ENCODE measurements at places on chromosomes 6 and 20. TPM values are rescaled to one million over a fixed set of nuclear protein-coding genes. Genes with fewer than 3 reads are reported as not detected.

IP6K3 gene
- total RNA-seq, result 0.15 TPM

- no peak for DNase-seq
Measured at GRCh38 chr6:170184316-170184715, 106.6 kb downstream of the DLL1 start.

GRCh38 chr6:56620229-56620868, 22.3 kb downstream of the DST start:
- DNase-seq, result no peak

- DNase-seq, result peak; percentile 9
Measured at GRCh38 chr20:32440758-32441078, 82.6 kb downstream of the ASXL1 start.

DNA sequence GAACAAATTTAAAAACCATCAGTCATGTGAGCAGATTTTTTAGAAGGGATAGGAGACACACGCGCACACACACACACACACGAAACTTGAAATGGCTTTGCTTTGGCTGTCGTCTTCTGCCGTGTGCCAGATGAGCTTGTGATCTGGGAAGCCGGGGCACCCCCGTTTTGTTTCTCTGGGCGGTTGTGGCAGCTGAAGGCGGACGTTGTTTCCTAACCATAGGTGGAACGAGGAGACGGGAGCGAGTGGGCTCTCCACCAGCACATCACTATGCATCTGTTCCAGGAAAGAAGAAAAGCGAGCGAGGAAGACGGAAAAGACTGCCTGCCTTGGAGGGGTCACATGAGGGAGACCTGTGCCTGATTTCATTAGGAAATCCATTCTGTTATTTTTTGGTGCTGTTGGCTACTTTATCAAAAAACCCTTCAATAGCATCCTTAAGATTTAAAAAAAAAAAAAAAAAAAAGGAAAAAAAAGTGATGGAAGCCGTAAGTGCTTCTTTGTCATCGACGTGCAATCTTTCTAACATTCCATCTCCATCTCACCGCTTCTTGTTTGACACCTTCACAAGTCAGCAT, 142.1 kb downstream of the DTNBP1 start:
- peak; percentile 15 for DNase-seq

GRCh38 chr20:9021699-9022098, 47.2 kb upstream of the PLCB4 start:
- DNase-seq, result no peak

MCHR2 gene
- not detected for total RNA-seq

- no peak for DNase-seq
Measured at GRCh38 chr6:30691208-30691847, 544 bp upstream of the NRM start.

PLCB4 gene
- total RNA-seq, result 9.4 TPM

TTK gene
- 1.5 TPM for total RNA-seq

GRCh38 chr20:8073024-8073832, 53.7 kb upstream of the TMX4 start:
- no peak for DNase-seq

DNA sequence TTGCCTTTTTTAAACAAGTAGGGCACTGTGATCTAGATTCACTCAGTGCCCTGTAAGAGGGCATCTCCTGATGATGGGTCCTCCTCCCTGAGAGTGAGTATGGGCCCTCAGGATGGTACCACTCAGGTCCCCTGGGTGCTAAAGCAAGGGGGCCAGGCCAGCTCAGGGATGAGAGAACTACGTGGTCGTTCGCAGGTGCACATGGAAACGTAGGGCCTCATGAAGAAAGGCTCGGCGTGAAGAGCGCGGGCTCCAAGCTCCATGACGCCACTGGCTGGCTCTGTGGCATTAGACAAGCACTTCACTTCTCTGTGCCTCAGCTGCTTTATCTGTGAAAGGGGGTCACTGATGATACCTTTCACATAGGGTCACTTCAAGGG, 50.7 kb downstream of the SYNJ2 start:
- no peak for DNase-seq

DNA sequence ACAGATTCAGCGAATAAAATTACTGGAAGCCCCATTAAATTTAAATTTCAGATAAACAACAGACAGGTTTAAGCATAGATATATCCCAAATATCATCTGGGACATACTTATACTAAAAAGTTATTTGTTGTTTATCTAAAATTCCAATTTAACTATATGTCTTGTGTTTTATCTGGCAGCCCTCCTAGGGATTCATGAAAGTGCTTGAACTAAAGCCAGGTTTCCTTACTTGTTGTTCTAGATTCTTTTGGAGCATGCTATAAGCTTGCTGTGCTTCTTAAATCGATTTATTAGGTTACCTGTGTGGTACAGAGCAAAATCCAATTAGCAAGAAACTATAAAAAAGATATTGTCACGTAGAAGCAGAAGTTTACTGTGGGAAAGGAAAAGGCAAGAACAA, 202.5 kb upstream of the GMDS start:
- no peak for DNase-seq

- no peak for DNase-seq
Measured at GRCh38 chr6:154993026-154993425, 2.1 kb upstream of the TIAM2 start.

DNA sequence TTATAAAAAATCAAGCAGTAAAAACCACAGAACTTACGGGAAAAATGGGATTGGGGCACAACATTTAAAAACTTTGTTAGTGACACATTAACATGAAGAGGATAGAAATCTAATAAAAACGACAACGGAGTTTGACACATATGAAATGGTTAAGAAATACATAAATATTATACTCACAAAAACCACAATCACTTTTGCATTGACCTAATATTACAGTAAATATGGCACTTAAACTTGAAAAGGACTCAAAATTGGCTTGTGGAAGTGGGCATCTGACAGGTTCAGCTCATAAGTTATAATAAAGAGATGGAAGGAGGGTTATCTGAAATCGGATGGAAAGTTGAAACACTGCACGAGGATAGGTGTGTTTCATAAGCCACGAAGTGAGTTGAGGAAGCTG, 523.7 kb downstream of the TFAP2B start:
- no peak for DNase-seq

- no peak for DNase-seq
Measured at GRCh38 chr6:158255989-158256601, 56.2 kb upstream of the TULP4 start.
